ENCODE measurements at places on chromosomes 1 and 21.
A peak's percentile ranks its signal among the peaks of the same experiment; 100 is the strongest.

- DNase-seq: no peak
Observed at GRCh38 chr1:198174297-198174696, 17.5 kb downstream of the NEK7 start.

DNA sequence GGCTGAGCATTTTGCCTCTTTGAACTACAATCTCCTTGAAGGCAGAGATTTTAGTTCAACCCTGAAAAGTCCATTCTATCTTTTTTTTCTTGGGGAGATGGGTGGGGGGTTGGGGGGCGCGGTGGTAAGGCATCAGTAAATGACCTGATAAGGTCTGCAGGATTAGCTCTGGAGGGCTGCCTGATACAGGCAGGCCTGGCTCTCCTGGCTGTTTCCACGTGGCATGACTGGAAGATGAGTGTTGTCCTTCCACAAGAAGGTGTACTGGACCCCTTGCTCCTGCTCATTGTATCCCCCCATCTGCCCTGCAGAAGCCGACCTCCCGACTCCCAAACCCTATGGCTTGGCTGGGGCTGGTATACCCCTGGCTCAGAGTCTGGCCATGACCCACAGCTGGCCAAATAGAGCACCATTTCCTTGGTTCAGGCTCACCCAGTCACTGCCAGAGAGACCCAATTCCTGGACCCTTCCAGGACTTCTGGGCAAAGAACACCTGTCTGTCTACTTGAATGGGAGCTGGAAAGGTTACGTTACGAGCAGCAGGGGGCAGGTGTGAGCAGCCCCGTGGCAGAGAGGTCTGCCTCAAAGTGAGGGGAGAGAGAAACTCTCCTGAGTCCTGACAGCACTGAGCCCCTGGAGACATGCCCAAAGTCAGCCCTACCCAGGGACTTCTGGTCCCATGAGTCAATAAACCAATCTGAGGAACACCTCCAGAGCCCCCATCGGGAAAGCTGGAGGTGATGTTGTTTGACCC lies 17.0 kb downstream of the DHRS3 start:
- peak; percentile 45 for DNase-seq

- no peak for DNase-seq
Observed at GRCh38 chr21:33268393-33268736, 2.2 kb downstream of the IL10RB start.

DNA sequence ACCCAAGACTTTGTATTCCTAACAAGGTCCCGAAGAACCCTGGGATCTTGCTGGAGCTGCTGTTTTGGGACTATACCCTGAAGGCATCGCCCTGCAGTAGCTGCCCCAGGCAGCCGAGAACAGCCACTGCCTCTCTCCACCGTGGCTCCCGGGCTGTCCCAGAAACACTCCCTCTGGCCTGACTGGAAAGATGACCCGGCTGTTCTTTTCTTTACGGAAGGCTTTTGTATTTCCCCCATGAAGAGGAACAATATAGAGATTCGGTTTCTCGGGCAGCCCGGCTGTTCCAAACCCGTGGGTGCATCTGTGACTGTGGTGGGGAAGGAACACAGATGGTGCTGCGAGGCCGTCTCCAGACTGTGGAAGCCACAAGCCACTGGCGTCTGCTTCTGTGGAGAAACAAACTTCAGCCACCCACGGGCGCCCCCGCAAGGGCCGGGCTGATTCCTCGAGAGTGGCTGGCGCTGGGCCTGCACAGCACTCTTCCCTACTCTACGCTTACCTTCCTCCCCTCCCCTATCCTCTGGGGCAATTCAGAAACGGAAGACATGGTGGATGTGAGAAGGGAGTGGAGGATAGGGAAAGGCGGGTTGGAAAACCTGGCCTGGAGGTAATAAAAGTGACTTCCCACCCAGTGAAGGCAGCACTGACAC lies 33.7 kb upstream of the VASH2 start:
- DNase-seq: peak; percentile 8

DNA sequence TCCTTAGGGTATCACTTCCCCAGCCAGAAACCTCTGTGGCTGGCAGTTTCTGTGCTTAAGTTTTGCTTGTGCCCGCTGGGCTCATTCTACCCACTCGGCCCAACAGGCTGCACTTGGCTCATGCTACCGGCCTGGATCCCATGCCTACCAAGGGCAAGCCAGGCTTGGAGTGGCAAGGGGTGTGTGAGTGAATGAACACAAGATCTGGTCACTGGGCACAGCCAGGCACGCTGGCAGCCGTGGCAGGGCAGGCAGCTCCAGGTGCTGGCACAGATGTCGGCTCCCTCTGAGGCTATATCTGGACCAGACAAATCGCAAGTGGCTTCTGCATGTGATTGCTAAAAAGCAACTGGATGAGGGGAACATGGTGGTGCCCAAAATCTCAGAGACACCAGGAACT lies 740.5 kb upstream of the B3GALT2 start:
- DNase-seq: no peak

DNA sequence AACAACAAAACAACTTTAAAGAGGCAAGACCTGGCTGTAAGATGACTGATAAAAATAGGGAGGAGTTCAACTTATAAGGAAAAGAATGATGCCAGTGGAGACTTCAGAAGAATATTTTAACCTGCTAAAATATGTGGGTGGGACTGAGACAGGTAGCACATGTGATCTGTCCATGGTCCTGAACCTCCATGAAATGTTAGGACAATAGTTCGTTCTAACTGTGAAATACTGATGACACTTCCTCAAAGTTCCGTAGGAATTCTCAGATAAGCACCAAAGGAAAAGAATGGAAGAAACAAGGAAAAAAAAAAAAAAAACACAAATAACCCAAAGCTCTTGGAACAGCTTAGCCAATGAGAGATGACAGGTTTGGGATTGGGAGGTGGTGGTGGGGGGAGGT lies 44.7 kb downstream of the CDC42BPA start:
- DNase-seq: no peak

GRCh38 chr1:62259551-62259950 lies 59.7 kb downstream of the KANK4 start:
- no peak for DNase-seq

GRCh38 chr1:166271151-166271538 lies 104.3 kb upstream of the FAM78B start:
- no peak for DNase-seq

DNA sequence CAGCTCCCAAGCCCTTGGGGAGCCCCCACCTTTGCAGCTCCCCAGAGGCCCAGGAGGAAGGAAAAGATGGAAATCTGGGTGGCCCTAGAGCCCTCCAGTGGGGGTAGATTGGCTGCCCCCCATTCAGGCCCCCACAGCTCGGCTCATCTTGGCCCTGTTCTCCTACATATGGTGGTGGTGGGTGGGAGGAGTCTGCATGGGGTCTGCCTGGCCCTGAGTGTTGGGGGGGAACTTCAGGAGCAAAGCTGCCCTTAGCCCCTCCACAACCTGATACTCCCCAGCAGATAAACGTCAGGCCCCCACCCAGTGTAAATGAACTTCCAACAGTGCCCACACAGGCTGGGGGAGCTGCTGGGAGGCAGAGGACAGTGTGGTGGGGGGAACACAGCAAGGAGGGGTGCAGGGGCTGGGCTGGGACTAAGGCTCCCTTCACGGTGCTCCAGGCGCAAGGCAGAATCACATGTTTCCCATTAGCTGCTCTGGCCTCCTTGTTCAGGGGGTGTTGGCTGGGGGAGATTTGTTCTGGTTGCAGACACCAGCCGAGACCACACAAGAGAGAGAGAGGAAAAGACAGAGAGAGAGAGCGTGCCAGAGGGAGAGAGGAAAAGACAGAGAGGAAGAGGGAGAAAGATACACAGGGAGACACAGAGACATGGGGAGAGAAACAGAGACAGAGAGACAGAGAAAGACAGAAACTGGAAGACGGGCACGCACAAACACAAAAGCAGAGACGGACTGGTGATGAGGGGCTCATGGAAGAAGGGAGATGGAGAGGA lies 42.6 kb downstream of the AHDC1 start:
- DNase-seq: no peak

DNA sequence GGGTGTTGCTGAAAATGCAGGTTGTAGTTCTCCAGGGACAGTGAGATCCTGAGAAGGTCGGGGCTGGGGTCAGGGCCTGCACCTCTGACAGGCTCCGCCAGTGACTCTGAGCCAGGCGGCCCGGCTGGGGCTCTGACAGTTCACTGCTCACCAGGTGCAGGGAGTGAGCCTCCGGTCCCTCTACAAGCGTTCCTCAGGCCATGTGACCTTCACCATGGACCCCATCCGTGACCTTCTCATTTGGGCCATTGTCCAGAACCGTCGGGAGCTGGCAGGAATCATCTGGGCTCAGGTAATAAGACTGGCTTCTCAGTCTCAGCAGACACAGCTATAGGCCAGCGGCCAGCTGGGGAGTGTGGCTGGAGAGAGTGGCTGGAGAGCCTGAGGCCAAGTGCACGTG lies 41.8 kb downstream of the TRPM2 start:
- DNase-seq: no peak

DNA sequence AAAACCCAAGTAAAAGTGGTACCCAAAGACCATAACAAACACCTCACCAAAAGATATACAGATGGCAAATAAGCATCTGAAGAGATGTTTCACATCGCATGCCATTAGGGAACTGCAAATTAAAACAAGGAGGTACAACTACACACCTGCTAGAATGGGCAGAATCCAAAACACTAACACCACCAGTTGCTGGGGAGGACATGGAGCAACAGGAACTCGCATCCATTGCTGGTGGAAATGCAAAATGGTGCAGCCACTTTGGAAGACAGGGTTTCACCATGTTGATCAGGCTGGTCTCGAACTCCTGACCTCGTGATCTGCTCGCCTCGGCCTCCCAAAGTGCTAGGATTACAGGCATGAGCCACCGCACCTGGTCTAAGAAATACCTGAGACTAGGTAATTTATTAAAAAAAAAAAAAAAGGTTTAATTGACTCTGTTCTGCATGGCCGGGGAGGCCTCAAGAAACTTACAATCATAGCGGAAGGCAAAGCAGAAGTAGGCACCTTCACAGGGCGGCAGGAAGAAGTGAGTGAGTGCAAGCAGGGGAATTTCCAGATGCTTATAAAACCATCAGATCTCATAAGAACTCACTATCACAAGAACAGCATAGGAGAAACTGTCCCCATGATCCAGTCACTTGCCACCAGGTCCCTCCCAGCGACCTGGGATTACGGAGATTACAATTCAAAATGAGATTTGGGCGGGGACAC lies 30.2 kb upstream of the PRSS38 start:
- no peak for DNase-seq

DNA sequence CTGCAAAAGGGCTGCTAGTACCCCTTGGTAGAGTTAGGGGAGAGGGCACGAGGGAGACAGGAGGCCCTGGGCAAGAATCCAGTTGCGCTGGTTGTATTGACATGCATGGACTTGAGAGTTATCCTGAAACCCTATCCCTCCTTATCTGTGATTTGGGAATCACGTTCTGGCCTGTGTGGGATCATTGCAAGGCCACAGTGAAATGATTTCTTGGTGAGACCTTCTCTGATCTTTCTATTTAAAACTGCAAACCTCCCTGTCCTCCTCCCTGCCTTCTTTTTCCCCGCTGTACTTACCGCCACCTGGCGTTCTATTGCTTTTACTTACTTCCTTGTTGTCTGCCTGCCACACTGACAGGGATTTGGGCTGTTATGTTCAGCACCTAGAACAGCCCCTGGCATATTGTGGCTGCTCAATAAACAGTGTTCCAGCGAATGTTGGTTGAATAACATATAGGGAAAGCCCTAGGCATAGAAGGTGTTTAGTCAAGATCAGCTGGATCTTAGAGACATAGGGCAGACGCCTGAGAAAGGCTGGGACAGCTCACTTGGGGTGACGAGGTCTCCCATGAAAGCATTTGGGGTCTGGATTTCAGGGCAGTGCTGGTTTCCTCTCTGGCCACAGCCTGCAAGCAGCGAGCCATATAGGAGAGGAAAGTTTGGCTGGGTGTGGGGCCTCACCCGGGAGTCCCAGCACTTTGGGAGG lies 25.6 kb downstream of the ALPL start:
- peak; percentile 14 for DNase-seq

DNA sequence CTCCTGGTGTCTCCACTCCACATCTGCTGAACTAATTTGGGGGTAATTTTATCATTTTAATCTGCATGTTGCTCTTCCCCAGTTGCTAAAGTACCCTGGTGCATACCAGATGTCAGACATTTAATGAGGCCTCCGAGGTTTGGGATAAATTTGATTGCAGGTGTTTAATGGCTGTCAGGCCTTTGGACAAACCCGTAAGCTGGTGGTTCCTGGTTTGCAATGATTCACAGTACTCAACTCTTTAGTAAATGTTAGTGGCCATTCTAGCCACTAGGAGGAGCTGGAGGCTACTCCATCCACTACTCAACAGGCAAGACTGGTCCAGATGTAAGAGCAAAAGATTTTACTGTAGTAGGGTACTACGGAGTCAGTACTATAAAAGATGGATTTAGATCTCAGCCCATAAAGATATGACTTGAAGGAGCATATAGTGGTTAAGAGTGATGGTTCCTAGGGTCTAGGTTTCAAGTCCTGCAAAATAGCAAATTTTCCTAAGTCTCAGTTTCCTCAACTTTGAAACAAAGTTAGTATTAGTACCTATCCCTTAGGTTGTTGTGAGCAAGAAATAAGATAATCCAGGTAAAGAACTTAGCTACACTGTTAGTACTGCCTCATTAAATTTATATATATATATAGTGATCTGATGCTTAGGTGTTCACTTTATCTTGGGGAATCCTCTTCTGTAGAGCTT lies 132.8 kb downstream of the SNX7 start:
- peak; percentile 17 for DNase-seq

DNA sequence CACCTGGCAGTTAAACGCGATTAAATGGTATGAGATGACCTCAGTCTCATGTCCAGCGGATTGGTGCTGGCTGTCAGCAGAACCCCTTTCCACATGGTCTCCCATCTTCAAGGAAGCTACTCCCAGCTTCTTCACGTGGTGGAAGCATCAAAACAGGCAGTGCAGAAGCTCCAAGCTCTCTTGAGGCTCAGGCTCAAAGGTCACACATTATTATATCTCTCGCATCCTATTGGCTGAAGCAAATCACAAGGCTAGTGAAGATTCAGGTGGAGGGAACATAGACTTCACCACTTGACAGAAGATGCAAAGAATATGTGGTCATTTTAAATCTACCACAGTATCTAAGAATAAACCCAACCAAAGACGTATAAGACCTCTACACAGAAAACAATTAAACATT lies 181.9 kb downstream of the VPS13D start:
- DNase-seq: no peak

DNA sequence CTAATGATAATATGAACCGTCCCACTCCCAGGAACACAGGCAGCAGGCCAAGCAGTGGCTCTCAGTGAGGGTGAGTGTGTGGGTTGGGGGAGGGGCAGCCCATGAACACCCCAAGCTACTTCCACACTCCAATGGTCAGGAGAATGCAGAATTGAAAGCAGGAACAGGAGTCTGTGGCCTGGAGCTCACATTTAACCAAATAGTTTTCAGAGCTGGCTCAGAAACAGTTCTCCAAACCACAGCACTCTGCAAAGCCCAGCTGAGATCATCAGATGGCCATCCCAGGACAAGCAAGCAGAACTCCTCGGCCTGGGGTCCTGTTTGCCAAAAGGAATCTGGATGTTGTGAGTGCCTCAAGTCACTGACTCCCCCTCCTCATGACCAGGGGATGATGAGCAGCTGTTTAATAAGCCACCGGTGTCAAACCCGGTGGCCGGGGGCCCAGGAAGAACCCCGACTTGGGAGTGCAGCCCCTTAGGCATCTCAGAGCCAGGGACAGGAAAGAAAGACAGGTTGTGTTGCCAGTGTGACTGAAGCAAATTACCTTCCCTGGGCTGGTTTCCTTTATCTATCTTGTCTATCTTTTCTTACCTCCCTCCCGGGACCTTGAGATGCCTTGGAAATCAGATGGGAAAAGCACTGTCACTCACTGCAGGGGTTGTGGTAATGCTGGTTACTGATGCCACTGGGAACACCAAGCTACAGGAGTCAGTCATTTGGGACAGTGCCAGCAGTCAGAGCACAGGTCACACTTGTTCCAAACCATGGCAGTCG lies 20.4 kb downstream of the DEGS1 start:
- no peak for DNase-seq

Measured in activated CD4-positive, alpha-beta T cell treated with anti-CD3 and anti-CD28 coated beads, Interleukin-2, amount 50 U/mL, for 48 hours (primary cell).